ENCODE measurements at places on chromosomes 2 and 18. TPM values are rescaled to one million over a fixed set of nuclear protein-coding genes. Genes with fewer than 3 reads are reported as not detected.

DNA sequence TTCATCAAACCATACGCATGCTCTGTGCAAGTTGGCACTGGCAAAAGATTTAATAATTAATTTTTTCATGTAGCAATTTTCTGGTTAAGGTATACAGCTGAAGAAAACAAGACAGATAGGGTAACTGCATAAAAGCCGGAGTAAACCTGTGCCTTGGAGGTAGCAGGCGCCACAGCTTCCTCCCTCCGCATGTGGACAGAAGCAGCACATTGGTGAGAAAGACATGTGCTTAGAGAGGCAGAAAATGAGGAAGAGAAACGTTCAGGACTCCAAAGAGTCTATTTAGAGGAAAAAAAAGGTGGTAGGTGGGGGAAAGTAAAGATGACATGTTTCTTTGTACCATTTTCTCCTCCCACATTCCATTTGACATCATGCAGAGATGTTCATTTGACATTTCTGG, 9.3 kb downstream of the ST6GAL2 start:
- DNase-seq = no peak

- no peak for DNase-seq
These were observed 68.3 kb upstream of the MEIS1 start for GRCh38 chr2:66366619-66367018.

GRCh38 chr2:165864296-165864695, 70.2 kb upstream of the GALNT3 start:
- no peak for DNase-seq

DNA sequence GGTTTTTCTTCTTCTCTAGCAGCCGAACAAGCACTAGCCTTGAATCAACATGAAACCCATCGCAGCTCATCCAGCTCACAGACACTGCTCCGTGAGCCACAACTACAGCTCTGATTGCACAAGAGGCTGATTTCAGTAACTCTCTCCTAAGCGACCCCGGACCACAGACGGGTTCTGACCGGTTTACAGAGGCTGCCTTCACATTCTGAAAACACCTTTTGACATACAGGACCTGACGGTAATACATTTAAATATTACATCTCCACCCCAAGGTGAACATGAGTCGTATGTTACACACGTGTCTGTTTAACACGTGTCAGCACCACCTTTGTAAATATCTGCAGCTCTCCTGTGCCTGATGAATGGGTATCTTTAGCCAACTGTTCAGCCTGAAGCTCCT, 120.7 kb downstream of the TMEM18 start:
- peak; percentile 57 for DNase-seq

- no peak for DNase-seq
These were observed 217.7 kb downstream of the SH3RF3 start for GRCh38 chr2:109346601-109347228.

GRCh38 chr2:168025487-168026202, 221.8 kb downstream of the STK39 start:
- DNase-seq = no peak

The PROKR1 gene
- 0.08 TPM for polyA plus RNA-seq

DNA sequence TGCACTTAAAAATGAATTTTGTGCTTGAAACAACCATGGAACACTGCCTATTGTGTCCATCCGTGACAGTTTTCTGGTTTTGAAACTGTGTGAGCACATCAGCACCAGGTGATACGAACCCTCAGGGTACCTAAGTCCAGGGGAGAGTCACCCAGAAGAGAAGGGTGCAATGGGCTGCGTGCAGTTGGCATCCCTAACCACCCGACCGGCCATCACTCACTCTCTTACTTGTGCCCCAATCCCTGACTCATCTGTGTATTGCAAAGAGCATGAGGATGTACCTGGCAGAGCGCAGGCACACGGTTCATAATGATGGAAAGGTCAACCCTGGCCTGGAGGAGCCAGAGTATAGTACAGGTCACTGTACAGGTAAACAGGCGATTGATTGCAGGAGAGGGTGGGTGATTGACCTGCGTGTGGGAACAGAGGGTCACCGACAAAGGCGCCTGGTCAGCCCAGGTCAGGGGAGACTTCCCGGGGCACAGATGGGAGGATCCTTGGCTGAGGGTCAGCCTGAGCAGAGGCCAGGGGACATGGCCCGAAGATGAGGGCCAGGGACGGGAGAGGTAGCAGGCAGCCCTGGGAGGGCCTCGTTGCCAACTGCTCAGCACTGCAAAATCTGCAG, 160.3 kb downstream of the SEPTIN10 start:
- no peak for DNase-seq

The CD28 gene
- polyA plus RNA-seq = 1.8 TPM

- no peak for DNase-seq
These were observed 431.6 kb upstream of the VRK2 start for GRCh38 chr2:57614988-57615387.

DNA sequence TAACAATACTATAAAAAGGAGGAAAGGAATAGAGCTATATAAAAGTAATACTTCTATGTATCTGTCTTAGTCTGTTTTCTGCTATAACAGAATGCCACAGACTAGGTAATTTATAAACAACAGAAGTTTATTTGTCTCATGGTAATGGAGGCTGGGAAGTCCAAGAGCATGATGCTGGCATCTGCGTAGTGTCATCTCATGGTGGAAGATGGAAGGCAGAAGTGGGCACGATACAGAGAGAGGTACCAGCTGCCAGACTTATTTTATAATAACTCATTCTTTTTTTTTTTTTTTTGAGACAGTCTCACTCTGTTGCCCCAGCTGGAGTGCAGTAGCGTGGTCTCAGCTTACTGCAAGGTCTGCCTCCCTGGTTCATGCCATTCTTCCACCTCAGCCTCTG, 4.3 kb downstream of the DHX57 start:
- DNase-seq = no peak

DNA sequence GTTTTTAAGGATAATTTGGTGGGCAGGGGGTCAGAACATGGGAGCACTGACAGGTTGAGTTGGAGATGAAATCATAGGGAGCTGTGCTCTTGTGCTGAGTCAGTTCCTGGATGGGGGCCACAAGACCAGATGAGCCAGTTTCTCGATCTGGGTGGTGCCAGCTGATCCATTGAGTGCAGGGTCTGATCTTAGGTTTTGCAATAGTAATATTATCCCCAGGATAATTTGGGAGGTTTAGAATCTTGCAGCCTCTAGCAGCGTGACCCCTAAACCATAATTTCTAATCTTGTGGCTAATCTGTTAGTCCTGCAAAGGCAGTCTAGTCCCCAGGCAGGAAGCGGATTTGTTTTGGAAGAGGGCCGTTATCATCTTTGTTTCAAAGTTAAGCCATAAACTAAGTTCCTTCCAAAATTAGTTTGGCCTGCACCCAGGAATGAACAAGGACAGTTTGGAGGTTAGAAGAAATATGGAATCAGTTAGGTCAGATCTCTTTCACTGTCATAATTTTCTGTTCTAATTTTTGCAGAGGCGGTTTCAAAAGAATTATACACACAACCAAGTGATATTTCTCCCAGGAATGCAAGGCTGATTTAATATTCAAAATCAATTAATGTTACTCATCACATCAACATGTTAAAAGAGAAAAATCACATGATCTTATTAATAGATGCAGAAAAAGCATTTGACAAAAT, 23.0 kb downstream of the DBI start:
- DNase-seq = no peak

DNA sequence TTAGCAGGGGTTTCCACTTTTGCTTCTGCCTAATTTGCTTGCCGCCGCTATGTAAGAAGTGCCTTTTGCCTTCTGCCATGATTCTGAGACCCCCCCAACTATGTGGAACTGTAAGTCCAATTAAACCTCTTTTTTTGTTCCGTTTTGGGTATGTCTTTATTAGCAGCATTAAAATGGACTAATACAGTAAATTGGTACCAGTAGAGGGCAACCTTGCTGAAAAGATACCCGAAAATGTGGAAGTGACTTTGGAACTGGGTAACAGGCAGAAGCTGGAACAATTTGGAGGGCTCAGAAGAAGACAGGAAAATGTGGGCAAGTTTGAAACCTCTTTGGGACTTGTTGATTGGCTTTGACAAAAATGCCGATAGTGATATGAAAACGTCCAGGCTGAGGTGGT, 216.1 kb upstream of the FSIP2 start:
- no peak for DNase-seq

DNA sequence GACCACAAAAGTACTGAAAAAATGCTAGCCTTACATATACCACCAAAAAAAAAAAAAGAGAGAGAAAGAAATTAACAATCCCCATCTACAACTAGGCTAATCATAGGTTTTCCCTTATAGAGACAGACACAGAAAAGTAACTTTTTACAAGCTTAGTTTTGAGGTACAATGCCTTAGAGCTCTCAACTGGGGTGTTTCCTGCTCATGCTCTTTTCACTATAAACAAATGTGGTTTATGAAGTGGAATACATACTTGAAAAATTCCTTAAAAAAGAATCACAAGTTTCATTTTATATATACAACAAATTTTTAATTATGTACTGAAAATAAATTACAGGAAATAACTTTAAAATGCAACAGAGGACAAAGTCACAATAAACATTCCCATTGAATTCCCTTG, 82.5 kb downstream of the ATL2 start:
- no peak for DNase-seq

GRCh38 chr2:219569635-219570034, 1.7 kb downstream of the OBSL1 start:
- no peak for DNase-seq

The ZBTB7C gene
- 1.7 TPM for polyA plus RNA-seq

GRCh38 chr2:120556911-120557310, 178.8 kb upstream of the GLI2 start:
- no peak for DNase-seq

- DNase-seq = no peak
These were observed 114.3 kb downstream of the C1D start for GRCh38 chr2:67948506-67948905.

DNA sequence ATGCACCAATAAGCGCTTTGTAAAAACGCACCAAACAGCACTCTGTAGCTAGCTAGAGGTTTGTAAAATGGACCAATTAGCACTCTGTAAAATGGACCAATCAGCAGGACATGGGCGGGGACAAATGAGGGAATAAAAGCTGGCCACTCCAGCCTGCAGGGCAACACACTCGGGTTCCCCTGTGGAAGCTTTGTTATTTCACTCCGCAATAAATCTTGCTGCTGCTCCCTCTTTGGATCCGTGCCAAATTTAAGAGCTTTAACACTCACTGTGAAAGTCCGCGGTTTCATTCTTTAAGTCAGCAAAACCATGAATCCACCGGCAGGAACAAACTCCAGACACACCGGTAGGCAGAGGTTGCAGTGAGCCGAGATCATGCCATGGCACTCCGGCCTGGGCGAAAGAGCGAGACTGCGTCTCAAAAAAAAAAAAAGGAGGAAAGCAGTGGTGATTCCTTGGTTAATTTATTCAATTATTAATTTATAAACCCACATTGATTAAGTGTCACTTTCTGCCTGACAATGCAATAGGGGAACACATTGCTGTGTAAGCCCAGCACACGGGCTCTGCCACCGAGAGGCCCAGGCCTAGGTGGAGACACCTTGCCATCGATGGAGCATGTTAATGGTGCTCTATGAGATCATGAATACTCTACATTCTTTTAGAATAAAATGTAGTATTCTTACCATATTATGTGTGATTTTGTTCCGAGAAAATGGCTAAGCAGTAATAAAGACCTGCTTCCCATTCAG, 687.6 kb upstream of the HS6ST1 start:
- no peak for DNase-seq

DNA sequence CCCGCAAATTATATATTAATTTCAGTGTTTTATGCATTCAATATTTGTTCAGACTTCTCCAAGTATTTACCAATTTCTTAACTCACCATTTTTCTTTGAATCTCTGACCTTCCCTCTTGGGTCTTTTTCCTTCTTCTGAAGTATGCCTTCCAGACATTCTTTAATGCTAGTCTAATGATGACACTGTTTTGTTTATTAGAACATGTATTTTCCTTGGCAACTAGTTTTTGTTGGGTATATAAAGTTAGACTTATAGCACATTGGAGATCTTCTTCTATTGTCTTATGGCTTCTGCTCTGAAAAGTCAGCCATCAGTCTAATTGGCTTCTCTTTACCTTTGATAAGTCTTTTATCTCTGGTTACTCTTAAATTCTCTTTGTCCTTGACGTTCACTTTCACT, 423.2 kb upstream of the NRP2 start:
- no peak for DNase-seq

The DYSF gene
- polyA plus RNA-seq = 15.4 TPM

All from right lung (tissue), 10 donors.